ENCODE measurements at places on chromosomes 2 and 18. TPM values are rescaled to one million over a fixed set of nuclear protein-coding genes. Genes with fewer than 3 reads are reported as not detected.

DNA sequence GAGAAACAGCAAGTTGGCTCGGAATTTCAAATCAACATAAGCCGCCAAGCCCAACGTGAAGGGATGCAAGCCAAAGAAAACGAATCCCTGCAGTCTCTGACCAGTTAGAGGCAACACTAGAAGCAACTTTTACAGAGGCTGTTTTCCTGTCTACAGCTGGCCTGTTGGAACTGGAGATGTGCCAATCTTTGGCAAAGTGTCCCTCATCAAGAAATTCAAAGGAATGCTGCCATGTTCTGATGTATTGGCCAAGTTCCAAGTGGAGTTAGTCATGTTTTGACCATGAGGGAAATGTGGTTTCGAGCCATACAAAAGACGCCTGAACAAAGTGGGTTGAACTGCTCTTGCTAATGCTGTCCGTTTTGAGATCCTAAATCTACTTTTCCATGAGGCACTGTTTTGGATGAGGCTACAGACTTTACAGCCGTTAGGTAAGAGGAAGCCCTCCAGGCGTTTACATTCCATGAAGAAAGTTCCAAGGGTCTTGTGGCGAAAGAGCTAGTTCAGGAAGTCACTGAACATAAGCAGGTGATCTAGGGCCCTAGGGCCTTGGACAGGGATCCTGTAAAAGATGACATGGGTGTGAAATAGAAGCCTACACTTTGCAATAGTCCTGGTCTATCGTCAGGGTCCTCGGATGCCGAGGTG, 140.7 kb upstream of the PXDN start:
- no peak for DNase-seq

DNA sequence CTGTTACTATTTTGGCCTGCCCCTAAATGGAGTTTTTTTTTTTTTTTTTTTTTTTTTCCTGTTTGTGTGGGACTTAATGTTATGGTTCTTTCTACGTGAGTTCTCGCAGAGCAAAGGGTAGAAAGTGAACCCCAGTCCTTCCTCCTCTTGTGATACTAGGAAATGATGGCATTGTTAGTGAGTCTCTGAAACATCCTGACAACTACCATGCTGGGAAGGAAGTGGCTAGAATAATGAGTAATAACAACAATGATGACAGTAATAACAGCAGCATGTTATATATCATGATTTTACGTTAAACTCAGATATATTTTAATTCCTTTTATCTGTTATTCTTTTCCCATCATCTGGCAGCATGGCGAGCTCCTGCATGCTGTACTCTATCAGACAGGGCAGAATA, 216.2 kb upstream of the LINC00305 start:
- DNase-seq: no peak

DNA sequence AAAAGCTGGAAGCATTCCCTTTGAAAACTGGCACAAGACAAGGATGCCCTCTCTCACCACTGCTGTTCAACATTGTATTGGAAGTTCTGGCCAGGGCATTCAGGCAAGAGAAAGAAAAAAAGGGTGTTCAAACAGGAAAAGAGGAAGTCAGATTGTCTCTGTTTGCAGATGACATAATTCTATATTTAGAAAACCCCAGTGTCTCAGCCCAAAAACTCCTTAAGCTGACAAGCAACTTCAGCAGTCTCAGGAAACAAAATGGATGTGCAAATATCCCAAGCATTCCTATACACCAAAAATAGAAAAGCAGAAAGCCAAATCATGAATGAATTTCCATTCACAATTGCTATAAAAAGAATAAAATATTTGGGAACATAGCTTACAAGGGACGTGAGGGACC, 11.1 kb downstream of the SLC8A1 start:
- no peak for DNase-seq

DNA sequence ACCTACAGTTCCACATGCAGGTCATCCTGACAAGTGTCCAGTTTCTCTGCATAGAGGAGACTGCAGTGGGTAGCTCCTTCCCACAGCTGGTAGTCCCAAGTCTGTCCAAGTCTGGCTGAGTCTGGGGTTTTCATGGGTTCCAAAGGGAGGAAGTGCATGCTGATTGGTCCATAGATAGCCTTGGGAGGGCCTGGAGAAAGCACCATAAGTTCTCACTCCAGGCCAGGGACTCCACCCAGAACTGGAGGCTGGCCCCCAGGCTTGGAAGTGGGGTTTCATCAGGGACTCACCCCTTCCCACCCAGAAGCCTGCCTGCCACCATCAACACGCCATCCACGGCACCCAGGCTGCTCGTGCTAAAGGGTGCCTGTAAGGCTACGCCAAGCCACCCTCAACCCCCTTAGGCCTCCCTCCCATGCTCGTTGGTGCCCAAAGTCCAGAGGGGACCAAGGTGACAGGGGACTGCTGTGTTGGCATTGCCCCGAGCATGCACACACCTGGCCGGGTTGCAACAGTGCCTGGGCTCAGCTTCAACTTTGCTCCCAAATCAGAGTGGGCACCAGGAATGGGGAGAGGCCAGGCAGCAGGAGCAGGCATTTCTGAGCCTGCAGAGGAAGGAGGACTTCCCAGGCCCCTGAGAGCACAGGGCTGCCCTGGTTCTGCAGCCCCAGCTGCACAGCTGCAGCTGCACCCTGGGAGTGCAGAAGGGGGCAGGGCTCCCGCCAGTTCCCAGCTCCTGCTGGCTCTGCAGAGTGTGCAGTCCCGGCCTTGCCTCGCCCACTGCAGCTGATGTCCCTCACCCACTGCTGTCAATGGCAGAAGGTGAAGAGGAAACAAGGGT, 116.5 kb upstream of the MAP2 start:
- DNase-seq: no peak

DNA sequence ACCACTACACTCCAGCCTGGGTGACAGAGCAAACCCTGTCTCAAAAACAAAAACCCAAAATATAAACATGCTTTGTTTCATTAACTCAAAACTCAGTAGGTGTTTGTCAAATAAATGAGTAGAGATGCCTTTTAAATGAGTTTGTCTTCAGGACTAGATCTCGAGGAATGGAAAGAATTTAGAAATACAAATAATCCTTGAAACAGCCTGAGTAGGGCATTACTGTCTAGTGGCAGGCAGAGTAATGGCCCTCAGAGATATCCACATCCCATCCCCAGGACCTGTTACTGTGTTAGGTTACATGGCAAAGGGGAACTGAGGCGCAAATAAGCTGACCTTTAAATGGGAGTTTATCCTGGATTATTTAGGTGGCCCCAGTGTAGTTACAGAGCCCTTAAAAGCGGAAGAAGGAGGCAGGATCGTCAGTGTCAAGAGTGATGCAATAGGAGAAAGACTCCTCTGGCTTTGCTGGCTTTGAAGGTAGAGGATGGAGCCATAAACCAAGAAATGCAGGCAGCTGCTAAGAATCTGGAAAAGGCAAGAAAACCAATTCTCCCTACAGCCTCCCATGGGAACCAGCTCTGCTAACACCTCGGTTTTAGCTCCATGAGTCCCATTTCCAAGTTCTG, 63.0 kb downstream of the CABLES1 start:
- no peak for DNase-seq

GRCh38 chr2:221112744-221113143, 459.4 kb downstream of the EPHA4 start:
- DNase-seq: no peak

- DNase-seq: no peak
Measured at GRCh38 chr2:212517693-212518092, 20.9 kb downstream of the ERBB4 start.

- no peak for DNase-seq
Measured at GRCh38 chr18:6374340-6374739, 40.4 kb downstream of the L3MBTL4 start.

SMC6 gene
- polyA plus RNA-seq: 42.5 TPM

TPO gene
- polyA plus RNA-seq: 0.10 TPM
